SJCRH30 (cell line): ENCODE measurements at places on chromosomes 7 and 10. TPM values are rescaled to one million over a fixed set of nuclear protein-coding genes. Genes with fewer than 3 reads are reported as not detected.
A peak's percentile ranks its signal among the peaks of the same experiment; 100 is the strongest.

DNA sequence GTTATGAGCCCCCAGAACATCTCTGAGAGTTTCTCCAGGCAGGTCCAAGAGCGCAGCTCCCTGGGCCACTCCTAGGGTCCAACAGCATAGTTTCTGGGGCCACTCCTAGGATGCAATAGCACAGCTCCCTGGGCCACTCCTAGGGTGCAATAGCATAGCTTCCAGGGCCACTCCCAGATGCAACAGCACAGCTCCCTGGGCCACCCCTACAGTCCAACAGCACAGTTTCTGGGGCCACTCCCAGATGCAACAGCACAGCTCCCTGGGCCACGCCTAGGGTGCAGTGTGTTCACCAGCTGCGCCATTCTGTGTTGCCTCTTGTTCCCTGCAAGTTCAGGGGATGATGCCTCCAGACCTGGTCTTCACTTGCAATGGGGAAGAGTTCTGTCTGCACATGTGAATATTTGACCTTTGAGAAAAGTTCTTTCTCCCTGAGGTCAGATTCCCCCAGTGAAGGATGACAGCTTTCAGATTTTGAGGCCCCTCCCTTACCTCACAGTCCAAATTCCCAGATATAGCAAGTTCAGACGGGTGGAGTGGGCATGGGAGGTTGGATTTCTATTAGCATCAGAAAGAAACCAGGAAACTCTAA is 43.0 kb upstream of the LEP start:
- H3K4me1 ChIP-seq, result no peaks in the 10 kb centered on the region
- peaks cover 7% of the 10 kb centered on the region for H3K27me3 ChIP-seq
- no peak overlapping the region for H3K27ac ChIP-seq
- H3K4me3 ChIP-seq, result no peak overlapping the region
- H3K36me3 ChIP-seq, result peaks cover 2% of the 10 kb centered on the region; the same call in 1 of the 2 replicates

DNA sequence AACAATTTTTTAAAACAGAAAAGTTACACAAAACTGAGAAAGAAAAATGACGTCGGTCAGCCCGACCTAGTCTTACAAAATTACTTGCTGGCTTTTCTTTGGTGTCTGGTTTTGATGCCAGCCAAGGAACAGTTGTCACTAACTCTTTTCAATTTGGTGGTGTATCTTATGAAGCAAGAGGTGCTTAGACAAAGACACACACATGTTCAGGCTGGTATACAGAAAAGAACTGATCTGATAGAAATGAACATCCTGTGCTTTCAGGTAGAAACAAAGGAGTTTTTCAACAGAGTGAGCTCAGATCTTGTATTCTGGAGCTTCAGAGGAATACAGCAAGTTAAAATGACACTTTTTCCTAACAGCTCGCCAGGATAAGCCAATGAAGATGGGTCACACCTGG is 43.6 kb downstream of the PARD3 start:
- H3K27ac ChIP-seq, result no peak overlapping the region
- no peak overlapping the region for H3K4me3 ChIP-seq
- no peak for DNase-seq
- no peaks in the 10 kb centered on the region for H3K27me3 ChIP-seq

The PLEKHA1 gene
- total RNA-seq, result 26.6 and 31.9 TPM in 2 replicates

DNA sequence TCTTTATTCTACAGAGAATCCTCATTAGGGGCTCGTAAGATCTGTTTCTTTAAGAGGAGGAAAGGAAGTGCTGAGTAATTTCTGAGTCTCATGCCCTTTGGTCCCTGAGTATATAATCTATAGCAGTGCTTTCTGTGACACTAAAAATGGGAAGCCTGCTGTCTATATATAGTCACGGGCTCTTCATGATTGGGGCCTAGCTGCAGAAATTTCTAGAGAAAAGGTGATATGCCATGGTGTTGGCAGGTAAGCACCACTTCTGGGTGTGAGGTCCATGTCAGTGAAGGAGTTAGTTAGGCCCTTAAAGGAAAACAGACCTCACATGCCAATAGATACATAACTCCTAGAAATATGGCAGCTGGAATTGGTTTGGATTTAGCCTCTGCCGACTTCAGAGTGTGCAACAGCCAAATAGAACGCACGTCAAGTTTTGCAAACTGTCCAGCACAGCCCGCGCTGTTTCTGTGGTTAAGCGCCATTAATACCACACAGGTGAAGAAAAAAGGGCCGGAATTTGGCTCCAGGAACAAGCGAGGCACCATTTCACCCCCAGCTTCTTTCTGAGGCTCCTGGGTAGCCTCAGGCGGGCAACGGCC is 123.2 kb downstream of the TACC2 start:
- no peaks in the 10 kb centered on the region for H3K36me3 ChIP-seq
- H3K4me3 ChIP-seq, result peak overlapping the region; percentile 86
- H3K27me3 ChIP-seq, result no peaks in the 10 kb centered on the region
- peaks cover 23% of the 10 kb centered on the region; the same call in 1 of the 2 replicates for H3K4me1 ChIP-seq

GRCh38 chr7:70539617-70540016 is 592.3 kb upstream of the GALNT17 start:
- H3K27me3 ChIP-seq, result no peaks in the 10 kb centered on the region
- no peak overlapping the region for H3K27ac ChIP-seq
- H3K36me3 ChIP-seq, result no peaks in the 10 kb centered on the region
- DNase-seq, result no peak
